ENCODE measurements at places on chromosomes 1 and 21.

- peak; percentile 48 for DNase-seq
Observed at GRCh38 chr1:23799570-23800399, 769 bp downstream of the GALE start.

DNA sequence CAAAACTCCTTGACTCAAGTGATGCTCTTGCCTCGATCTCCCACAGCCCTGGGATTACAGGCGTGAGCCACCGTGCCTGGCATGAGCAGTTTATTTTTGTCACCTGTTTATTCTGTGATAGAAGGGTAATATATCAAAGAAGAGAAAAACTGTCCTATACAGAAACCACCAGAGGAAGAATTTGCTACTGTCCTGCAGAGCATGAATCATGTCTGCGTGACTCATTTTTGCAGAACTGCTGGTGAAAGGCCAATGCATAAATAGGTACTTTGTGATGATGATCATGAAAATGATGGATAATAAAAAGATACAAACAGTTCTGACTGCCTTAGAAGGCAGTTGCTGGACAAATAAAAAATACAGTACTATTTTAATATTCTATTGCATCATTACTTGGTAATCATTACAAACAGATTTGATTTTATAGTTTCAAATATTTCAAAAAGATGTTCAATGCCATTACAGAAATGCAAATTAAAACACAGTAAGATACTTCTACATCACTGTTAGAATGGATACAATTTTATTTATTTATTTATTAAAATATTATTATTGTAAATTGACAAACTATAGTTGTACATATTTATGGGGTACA, 26.5 kb downstream of the RIPPLY3 start:
- DNase-seq, result no peak

- DNase-seq, result no peak
Observed at GRCh38 chr1:10054465-10054864, 21.7 kb downstream of the UBE4B start.

- DNase-seq, result no peak
Observed at GRCh38 chr1:38994196-38994595, 3.1 kb downstream of the AKIRIN1 start.

DNA sequence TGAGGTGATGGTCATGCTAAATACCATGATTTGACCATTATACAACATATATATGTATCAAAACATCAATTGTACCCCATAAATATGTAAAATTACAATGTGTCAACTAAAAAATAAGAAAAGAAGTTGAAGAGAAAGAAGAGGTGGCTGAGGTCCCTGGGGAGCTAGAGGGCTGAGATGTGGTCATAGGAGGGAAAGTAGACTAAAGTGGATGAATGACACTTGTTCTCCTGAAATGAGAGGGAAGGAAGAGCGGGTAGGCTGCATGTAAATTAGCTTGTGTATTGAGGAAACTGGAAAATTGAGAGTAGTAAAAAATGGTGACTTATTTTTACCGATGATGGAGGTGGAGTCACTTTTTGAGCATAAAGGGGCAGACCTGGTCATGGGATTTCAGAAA, 117.0 kb downstream of the ST6GALNAC3 start:
- no peak for DNase-seq

- peak; percentile 51 for DNase-seq
Observed at GRCh38 chr1:173255214-173255813, 48.2 kb upstream of the TNFSF4 start.

Measured in D341Med (cell line).